ENCODE measurements at places on chromosomes 13 and 19.
A peak's percentile ranks its signal among the peaks of the same experiment; 100 is the strongest.

DNA sequence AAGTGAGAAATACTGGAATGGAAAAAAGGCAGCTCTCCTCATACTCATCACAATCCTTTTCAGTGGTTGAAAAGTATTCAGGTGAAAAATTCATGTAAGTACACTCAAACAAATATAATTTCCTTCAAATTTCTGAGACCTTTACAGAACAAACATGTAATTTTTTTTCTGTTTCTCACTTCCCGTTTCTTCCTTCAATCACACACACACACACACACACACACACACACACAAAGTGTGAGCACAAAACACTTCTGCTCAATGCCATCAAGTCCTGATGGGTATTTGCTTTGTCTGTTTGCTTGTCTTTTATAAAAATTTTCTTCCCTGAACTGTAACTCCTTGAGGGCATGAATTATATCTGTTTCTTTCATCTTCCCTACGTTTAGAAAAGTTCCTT lies 110.6 kb downstream of the LIG4 start:
- no peak for DNase-seq

DNA sequence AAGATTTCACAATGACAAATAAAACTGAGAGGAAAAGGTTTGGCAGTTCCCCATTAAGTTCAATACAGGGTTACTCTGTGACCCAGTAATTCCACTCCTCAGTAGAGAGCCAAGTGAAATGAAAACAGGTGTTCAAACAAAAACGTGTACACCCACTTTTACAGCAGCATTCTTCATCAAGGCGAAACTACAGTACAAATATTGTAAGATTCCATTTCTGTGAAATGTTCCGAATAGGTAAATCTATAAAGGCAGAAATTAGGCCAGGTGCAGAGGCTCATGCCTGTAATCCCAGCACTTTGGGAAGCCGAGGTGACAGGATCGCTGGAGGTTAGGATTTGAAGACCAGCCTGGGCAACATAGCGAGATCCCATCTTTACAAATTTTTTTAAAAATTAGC lies 8.9 kb upstream of the GDF15 start:
- DNase-seq, result no peak

DNA sequence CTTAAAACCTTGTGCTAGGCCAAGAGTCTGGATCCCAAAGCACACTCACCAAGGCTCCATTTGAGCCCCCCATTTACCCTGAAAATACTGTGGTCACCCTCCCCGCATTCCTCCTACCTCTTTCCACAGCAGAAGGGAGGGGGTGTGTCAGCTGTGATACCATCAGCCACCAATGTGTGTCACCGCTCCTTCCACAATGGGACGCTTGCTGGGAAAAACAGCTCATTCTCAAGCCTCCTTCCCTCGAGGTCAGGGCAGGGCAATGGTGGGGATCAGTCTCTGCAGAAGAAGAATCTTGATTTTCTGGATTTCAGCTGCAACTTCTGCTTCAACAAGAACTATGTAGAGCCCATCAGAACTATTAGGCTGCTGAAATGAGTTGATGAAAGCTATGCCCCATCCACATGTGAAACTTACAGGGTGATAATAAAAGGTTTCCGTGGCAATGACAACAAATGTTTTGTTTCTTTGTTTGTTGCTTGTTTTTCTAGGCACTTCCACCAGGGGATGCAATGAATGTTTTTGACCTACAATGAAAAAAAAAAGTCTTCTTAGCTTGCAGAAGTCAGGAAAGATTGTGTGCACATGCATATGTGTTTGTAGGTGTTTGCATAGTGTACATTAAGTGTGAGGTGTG lies 26.4 kb upstream of the ZNF507 start:
- DNase-seq, result peak; percentile 5

DNA sequence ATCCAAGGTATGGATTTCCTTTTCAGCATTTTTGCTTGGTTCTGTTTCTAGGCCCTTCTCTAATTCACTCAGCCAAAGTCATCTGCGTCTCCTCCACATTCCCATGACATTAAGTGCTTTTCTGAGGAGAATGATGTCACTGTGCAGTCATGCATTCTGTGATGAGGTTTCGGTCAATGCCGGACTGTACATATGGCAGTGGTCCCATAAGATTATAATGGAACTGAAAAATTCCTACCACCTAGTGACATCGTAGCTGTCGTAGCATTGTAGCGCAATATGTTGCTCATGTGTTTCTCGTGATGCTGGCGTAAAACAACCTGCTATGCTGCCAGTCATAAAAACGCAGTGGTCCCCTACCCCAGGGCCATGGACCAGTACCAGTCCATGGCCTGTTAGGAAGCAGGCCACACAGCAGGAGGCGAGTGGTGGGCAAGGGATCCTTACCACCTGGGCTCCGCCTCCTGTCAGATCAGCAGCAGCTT lies 63.4 kb upstream of the TNFRSF19 start:
- no peak for DNase-seq

DNA sequence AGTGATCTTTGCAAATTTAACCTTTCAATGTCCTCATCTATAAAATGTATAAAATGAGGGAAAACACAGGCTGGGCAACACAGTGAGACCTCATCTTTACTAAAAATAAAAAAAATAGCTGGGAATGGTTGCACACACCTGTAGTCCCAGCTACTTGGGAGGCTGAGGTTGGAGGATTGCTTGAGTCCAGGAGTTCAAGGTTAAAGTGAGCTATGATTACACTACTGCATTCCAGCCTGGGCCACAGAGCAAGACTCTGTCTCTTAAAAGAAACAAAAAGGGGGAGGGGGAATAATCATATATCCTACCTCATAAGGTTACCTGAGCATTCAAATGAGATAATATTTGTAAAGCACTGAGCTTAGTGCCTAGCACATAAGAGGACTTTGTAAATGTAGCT lies 5.8 kb downstream of the MTRF1 start:
- no peak for DNase-seq

DNA sequence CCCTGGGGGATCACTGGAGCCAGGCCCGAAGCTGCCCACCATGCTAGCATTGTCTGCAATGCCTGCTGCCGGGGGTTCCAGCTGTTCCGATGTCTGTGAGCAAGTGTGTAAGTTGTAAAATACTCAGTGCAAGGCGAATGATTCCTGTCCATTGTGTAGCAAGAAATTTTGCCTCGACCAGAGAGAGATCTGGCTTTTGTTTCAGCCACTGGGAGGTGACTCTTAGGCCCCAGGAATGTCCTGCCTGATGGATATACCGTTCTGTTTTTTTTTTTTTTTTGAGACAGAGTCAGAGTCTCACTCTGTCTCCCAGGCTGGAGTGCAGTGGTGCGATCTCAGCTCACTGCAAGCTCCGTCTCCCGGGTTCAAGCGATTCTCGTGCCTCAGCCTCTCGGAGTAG lies 7.3 kb upstream of the GADD45B start:
- DNase-seq, result no peak

DNA sequence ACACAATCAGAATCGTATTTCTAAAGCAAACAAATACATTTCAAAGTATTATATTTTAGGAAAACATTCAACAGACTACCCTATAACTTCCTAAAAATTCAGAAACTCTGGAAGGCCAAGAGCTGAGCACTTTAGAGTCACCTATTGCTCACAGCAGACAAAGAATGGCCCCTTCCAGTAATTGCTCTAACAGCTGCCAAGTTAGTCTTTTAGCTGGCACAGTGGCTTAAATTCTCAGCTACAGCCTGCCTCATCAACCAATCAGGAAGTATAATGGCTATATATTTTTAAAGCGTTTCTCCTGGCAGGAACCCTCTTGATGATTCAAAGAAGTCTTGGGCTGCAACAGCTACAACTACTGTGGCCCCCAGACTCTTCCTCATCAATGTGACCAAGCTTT lies 14.9 kb upstream of the SLITRK5 start:
- no peak for DNase-seq

Data from nucleus accumbens (tissue), 56 donors.